ENCODE measurements at places on chromosomes 1 and 21.

DNA sequence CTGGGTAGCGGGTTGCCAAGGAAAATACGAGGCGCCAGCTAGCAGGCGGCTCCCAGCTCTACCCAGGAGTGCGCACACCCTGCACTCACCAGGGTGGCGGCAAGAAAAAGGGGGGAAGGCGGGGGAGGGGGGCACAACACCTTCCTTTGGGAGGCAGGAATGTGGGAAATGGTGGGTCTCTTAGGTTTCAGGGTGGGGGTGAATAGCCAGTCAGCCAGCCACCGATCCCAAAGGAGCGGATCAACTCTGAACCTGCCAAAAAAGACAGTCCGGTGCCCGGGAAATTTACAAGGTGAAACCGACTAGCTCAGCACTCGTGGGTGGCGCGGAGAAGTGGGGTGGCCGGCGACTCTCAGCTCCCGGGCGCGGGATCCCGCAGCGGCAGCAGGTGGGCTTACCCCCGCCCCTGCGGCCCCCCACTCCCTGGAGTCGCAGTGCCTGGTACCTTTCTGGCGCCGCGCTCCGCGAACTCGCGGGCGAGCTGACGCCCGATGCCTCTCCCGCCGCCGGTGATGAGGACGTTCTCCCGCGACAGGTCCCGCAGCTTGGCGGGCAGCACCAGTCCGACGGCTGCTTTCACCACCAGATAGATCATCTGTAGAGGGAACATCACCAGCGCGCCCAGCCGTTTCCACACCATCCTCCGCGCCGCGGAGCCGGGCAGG, 1.2 kb downstream of the DHRS3 start:
- DNase-seq, result peak; percentile 56

DNA sequence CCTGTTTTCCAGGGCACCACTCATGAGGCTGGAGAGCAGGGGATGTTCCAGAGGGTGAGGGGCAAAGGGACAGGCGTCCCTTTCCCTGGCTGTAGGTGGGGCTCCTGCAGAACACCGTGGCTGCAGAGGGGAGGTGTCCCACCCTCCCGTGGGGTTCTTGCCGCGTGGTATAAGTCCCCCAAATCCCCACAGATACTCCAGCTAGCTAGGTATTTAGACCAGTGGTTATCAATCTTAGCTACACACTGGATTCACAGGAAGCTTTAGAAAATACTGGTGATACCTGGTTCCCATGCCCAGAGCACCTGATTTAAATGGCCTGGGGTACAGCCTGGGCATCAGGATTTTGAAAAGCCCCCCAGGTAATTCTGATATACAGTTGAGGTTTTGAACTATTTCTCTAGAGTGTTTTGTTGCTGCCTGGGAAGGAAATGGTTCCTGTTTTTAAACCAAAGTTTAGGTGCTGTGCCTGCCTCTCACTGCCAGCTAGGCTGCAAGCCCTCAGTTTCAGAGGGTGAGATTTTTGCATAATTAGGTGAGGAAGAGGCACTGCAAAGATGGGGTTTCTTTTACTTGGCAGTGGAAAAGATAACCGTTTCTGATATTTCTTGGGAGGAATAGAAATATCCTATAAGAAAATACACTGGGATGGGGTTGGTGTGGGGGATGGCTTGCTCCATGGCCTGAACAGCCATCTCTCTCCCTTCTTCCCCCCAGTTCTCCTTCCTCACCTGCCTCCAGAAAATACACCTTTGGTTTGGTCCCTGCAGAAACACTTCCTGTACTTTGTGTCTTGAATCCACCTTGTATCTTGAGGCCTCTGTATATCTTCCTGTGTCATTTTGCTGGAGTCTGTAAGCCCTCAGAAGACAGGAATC, 51.7 kb downstream of the RASSF5 start:
- DNase-seq, result no peak

GRCh38 chr1:97108179-97108578, 386.6 kb downstream of the PTBP2 start:
- DNase-seq, result no peak

DNA sequence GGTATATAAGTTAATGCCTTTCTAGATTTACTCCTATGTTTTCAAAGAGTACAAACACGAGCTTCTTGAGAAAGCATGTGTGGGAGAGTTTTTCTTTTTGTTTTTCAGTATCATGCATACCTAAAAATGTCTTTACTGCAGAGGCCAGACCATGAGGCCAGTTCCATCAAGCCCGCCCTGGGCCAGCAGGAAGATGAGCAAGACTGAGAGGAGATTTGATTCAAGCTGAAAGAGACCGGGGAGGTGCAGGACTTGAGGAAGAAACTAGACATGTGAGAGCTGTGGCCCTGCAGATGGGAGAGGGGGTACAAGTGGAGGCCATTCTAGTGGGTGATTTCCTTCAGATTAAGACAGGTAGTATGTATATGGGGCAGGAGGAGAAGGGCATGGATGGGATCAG, 33.4 kb upstream of the NTPCR start:
- DNase-seq, result no peak

DNA sequence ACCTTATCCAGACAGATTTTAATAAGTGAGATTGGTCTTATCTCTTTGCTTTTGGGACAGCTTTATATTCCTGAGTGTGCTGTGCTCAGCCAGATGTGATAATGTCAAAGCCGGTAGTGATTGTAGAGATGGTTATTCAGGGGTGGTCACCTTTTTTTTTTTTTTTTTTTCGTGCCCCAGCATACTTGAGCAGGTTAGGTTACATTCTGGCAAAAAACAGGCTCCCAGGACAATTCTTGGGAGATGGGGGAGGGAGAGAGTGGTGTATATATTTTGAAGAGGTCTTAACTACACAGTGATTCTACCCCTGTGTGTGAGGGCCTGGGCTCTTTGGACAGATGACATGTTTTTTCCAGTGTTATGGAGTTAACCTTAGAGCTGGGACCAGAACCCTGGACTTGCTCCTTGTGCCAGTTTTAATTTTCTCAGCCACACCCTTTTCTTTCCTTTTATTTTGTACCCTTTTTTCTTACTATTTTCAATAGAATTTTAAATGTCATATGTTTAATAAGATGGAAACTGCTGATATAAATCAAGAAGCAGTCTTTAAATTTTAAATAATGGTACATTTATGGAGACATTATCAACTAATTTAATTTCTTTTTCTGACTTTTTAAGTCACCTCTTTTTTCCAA, 88.4 kb downstream of the DYRK1A start:
- no peak for DNase-seq

- no peak for DNase-seq
These were observed 268.4 kb upstream of the USP24 start for GRCh38 chr1:55483523-55483922.

DNA sequence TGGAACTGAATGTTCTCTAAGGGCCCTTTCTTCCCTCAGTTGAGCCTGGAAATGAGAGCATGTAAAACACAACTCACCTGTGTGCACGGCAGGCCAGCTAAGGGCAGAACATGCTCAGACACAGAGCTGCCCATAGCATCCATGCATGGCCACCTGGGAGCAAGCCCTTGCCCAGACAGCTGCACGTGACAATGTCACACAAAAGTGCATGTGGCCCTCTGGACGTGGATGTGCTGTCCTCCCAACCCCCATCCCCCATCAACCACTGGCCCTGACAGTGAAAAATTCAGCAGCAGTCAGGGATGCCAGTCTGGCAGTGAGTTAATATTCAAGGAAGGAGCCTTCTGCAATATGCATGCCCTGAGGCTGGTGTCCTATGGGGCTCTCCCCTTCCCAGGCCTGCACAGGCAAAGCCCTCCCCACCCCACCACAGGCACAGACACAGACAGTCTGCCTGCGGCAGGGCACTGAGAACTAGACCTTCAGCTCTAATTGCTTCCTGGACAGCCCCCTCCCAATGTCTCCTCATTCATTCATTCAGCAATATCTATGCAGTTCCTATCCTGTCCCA, 14.6 kb upstream of the COL16A1 start:
- no peak for DNase-seq

DNA sequence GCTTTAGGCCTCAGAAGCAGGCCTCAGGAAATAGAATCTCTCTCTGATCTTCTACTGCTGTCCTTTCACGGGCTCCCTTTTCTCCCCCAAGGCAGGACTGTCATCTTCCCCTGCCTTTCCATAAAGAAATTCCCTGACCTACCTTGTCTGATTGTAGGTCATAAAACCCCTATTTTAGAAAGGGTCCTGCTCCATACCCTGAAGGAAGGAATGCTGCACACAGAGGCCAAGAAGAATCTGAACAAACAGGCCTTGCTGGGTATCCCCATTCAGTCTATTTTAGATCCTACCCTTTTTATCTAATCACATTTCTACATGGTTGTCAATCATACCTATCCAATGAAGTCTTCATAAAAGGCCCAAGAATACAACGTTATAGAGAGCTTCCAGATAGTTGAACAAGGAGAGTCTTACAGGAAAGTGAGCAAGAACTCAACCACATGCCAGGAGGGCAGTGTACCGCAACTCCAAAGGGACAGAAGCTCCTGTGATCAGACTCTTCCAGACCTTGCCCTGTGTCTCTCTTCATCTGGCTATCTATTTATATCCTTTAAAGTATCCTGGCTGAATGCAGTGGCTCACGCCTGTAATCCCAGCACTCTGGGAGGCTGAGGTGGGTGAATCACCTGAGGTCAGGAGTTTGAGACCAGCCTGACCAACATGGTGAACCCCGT, 93.1 kb downstream of the SLC16A1 start:
- DNase-seq, result no peak

- DNase-seq, result no peak
These were observed 17.6 kb downstream of the NFASC start for GRCh38 chr1:204888294-204888693.

GRCh38 chr1:236536540-236536939, 12.8 kb downstream of the LGALS8 start:
- DNase-seq, result no peak

- DNase-seq, result no peak
These were observed 38.6 kb downstream of the LHX9 start for GRCh38 chr1:197955486-197956394.

DNA sequence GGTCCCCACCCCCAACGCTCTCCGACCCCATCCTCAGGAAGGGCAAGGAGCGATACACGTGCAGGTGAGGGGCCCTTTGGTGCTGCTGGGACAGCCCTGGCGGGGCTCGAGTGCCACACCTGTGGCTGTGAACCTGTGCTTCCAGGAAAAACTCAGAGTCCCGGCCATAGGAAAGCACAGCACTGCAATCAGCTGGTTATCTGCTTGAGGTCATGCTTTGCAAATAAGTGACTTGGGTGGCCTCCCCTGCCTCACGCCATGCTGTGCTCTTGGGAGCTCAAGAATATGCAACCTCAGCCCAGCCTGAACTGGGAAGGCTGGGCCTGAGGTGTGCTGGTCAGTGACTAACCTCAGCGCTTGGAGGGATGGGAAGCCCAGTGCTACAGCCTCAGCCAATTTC, 36.5 kb upstream of the ARHGEF16 start:
- DNase-seq, result no peak

GRCh38 chr1:118481126-118481525, 296.1 kb upstream of the SPAG17 start:
- no peak for DNase-seq

- DNase-seq, result no peak
These were observed 266.2 kb downstream of the LMO4 start for GRCh38 chr1:87594736-87595383.

DNA sequence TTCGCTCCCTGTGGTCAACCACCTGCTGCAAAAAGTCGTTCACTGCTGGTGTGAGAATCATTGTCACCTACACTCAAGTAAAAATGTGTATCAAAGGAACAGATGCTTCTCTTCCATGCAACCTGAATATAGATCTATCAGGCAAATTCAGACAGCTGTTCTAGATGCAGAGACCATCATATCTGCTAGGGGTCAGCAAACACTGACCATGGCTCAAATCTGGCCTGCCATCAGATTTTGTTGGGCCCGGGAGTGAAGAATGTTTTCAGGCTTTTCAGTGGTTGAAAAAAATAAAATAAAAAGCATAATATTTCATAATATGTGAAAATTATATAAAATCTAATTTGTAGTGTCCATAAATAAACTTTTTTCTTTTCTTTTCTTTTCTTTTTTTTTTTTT, 199.6 kb downstream of the RGS7 start:
- no peak for DNase-seq

DNA sequence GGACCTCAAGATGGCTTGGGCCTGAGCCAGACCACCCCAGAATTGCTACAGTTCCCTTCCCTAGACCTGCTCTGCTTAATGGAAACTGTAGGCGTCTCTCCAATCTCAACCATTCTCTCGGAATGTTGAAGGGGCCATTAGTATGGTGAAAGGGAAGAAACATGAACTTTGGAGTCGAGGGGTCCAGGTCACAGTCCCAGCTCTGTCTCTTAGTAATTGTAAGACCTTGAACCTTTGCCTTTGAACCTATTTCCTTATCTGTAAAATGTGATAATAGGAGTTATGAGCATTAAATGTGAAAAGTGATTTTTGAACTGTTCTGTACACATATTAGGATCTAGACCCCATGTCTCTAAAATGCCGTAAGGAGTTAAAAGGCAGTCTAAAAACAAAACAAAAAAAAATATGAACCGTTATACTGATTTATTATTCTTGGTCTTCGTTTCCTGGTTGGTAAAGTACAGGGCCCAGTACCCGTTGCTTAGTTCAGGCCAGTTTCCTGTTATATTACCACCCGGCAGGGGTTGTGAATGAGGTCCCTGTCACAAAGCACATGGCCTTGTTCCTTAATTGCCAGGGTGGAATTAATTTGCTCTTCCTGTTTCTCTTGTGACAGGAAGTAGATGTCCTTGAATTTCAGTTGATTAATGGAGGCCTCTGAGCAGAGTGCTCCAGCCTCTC, 42.3 kb downstream of the TCEANC2 start:
- no peak for DNase-seq

DNA sequence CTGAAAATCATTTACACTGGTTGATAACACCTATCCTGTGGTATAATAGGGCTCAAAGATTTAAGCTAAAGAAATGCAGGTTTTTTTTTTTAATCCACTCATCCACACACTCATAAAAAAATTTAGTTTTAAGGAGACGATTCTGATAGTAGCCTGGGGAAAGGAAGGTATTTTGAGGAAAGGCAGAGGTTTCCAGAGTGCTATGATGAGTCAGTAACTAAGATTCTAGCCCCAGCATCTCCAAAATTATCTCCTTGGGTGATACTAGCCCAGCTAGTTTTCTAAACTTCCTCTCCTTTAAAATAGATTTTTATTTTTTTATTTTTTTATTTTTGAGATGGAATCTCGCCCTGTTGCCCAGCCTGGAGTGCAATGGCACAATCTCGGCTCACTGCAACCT, 20.7 kb downstream of the ASAP3 start:
- DNase-seq, result no peak

DNA sequence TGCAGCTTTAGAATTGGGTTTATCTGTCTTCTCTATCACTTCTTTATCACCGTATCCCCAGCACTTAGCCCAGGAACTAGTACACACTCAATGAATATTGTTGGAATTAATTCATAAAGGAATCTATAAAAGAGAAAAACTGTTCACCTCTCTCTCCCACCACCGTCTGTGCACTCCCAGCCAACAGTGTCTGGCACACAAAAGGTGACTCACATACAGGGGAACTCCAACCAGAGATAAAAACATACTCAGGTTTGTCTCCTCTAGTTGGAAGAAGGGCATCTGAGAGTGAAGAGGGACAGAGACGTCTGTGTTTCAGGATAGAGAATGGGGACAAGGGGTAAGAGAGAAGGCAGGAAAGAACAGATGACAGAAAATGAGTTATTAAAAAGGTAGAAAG, 10.0 kb downstream of the ITLN1 start:
- no peak for DNase-seq

GRCh38 chr1:8497210-8497819, 179.4 kb downstream of the SLC45A1 start:
- no peak for DNase-seq

Measured in nephron progenitor cell (in vitro differentiated cells).